ENCODE measurements at places on chromosomes 2 and 18.
A peak's percentile ranks its signal among the peaks of the same experiment; 100 is the strongest.

DNA sequence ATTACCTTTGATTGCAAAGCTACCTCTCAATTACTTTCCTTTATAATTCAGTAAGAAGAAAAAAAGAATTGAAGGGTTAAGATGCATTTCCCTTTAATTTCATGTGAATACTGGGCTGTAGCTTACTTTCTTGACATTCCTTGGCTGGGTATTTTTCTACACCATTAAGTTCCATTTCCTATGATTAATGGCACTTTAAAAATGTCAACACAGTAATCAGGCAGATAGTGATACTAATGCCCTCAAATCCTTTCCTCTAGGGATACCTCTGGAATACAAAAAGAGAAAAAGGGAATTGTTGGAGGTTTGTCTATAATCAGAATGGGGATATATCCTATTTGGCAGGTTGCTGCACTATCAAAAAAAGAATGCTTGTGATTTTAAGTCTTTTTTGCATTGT, 216.9 kb downstream of the SRBD1 start:
- DNase-seq: no peak

GRCh38 chr2:118974103-118974993, 32.4 kb downstream of the MARCO start:
- peak; percentile 71 for DNase-seq

- no peak for DNase-seq
Observed at GRCh38 chr2:10465910-10466309, 17.8 kb upstream of the ODC1 start.

- no peak for DNase-seq
Observed at GRCh38 chr18:74419761-74420160, 37.3 kb downstream of the DIPK1C start.

DNA sequence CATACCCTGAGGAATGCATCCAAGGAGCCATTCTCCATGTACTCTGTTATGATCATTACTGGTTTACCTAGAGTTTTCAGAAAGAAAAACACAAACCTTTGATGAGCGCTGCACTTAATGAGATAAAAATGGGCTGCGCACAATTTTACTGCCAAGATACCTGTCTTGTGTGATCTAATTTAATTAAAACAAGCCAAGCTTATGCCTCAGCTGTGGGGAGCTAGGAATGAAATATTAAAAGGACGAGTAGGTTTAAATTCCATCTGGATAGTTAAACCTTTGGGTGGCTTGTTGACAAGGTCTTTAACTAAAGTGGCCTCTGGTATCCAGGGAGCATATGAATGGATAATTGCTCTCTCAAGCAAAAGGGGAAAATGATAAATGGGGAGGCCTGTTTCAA, 135.0 kb downstream of the EPHA4 start:
- no peak for DNase-seq

GRCh38 chr2:182220335-182220734, 206.5 kb downstream of the PDE1A start:
- DNase-seq: no peak

- no peak for DNase-seq
Observed at GRCh38 chr18:1657876-1658275, 753.2 kb downstream of the ADCYAP1 start.

- no peak for DNase-seq
Observed at GRCh38 chr18:58484989-58485981, 143.6 kb downstream of the ALPK2 start.

- no peak for DNase-seq
Observed at GRCh38 chr2:7348761-7349160, 431.5 kb downstream of the RNF144A start.

- DNase-seq: no peak
Observed at GRCh38 chr2:45712570-45712969, 61.1 kb downstream of the PRKCE start.

- no peak for DNase-seq
Observed at GRCh38 chr2:196125596-196125995, 45.8 kb downstream of the STK17B start.

GRCh38 chr2:237557633-237558015, 8.8 kb upstream of the PRLH start:
- no peak for DNase-seq

- peak; percentile 81 for DNase-seq
Observed at GRCh38 chr2:141554810-141555209, 576.0 kb downstream of the LRP1B start.

DNA sequence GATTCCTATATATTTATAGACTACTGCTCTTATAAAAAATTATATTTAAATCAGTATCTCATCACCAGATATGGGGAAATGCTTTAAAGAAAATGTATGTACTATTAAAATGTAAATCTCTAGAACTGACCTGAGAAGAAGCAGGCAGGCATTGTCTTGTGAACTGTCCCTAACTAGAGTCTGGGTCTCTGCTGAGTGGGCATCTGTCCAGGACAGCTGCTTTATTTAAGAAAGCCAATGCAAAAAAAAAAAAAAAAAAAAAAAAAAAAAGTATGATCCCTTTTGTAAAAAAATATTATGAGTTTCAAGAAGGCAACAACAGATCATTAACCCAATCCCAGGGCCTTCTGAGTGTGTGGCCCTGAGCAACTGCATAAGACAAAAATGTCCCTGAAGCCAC, 66.0 kb downstream of the PAX3 start:
- DNase-seq: no peak

GRCh38 chr2:175445281-175445680, 263.8 kb upstream of the ATP5MC3 start:
- peak; percentile 95 for DNase-seq

DNA sequence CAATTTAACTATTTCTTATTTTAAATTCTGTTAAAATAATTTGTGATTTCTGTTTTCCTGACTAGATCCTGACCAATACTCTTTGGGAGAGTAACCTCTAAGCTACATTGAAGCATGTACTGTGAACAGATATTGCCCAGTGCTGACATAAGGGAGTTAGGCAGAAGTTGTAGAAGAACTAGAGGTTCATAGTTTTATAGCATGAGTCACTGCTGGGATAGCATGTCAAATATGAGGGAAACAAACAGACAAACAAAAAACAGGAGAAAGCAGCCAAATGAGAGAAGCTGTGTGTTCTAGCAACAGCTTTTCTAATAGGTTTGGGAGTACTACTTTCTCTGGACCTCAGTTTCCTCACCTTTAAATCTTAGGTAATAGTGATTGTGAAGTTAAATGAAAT, 72.4 kb downstream of the CERS6 start:
- DNase-seq: no peak

DNA sequence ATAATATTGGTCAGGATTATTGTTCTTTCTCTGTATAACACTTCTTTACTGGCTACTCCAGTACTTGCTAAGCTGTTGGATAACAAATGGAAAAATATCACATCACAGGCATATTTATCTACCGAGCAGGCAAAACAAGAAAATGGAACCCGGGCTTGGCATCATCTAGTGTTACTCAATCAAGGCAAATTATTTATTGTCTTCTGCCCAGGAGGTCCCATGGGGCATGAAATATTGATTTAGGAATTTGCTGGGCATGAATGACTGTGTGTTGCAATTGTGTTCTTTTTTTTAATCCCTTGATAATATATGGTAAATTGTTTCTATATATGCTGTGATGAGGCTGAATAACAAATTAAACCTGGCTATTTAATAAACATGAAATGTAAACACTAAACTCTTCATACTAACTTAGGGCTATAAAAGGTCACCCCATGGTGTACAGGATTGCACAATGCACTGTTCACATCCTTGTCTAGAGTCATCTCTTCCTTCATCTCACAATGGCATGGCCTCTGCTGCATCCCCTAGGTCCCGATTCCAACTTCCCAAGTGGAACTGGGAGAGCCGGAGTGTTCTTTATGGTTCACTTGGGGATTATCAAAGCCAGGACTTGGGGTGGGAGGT, 2.2 kb upstream of the PARD3B start:
- DNase-seq: no peak

- no peak for DNase-seq
Observed at GRCh38 chr2:85780316-85781012, 26.7 kb downstream of the ATOH8 start.

Data from NB4 (cell line).